ENCODE measurements at places on chromosomes 6 and 20.

DNA sequence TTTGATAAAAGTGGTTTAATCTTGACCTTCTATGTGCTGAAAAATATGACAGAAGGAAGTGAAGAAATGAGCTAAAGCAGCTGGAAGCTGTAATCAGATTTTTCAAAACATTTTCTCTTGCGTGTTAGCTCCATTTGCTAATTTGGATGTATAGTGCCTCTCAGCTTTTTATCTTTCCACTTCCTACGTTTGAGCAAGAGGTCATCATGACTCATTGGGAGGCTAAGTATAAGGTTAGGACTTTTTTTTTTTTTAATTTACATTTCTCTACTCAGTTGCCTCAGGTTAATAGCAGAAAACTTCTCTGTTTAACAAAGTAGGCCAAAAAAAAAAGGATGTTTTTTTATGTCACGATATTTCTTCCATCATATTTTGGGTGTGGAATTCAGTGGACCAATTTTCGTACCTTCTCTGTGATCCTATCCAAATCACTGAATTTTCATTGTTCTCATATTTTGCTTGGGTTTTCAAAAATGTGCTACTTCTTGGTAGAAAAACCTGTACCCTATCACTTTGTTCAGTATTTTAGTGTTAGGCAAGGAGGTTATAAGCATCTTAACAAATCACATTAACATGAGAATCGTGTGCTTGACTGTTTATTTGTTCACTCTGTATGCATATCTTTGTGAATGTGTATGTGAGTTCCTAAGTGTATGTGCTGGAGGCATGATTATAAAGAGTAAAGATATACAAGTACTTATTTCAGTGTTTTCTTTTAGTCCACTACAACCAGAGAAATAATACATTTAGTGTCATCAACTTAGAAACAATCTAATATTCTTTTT lies 1028.3 kb upstream of the EYS start:
- no peaks in the 10 kb centered on the region for H3K36me3 ChIP-seq
- no peaks in the 10 kb centered on the region for H3K27me3 ChIP-seq
- no peak for DNase-seq
- no peak overlapping the region for H3K4me3 ChIP-seq

DNA sequence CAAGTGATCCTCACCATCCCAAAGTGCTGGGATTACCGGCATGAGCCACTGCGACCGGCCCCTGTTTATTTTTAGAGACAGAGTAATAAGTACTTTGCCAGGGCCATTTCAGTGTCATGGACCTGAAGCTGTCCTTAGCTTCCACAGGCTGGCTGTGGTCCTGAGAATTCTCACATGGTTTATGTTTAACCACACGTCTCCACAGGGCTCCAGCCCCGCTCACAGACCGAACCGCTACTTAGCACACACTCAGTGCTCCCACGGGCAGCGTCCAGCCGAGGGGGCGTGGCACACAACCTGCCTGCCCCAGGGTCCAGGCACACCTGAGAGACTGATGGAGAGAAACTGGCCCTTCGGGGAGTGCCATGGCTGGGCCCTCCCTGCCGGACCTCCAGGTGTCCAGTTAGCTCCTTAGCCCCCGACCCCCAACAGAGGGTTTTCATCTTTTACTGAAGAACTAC lies 11.7 kb downstream of the ACSS1 start:
- H3K36me3 ChIP-seq, result peaks cover 30% of the 10 kb centered on the region
- no peak overlapping the region for H3K27ac ChIP-seq
- peaks cover 40% of the 10 kb centered on the region for H3K4me1 ChIP-seq
- no peak overlapping the region for H3K4me3 ChIP-seq
- no peaks in the 10 kb centered on the region for H3K27me3 ChIP-seq
- DNase-seq, result no peak

DNA sequence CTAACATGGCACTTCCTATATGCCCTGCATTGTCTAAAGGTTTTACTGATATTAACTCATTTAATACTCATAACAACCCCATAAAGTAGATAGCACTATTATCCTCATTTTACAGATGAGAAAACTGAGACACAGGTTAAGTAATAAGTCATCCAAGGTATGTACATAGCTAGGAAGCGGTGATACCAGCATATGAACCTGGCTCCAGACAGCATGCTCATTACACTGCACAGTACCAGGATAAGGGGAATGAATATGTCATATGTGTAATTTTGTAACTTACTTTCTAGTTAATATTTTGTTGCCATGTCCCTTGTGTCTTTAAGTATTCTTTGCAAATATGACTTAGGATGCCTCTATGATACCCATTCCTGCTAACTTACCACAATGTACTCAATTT lies 53.2 kb upstream of the PBOV1 start:
- DNase-seq, result no peak
- no peaks in the 10 kb centered on the region for H3K36me3 ChIP-seq
- H3K4me3 ChIP-seq, result no peak overlapping the region

DNA sequence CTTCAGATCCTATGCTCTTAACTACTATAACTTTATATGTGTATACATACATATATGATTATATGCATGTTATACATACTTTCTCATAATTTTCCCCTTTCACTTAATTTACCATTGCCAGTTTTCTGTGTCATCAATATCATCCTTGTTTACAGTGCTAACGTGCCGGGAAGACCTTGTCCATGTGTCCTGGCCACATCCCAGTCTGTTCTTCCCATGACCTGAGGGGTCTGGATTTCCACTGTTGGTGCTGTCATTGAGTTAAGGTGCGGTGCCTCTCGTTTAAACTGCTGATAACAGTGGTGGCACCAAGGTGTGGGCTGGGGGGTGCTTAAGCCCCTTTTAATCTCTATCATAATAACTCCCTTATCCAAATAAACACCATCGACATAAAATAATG lies 8.5 kb upstream of the SDCBP2 start:
- no peak for DNase-seq
- H3K4me3 ChIP-seq, result no peak overlapping the region
- peaks cover 6% of the 10 kb centered on the region for H3K4me1 ChIP-seq
- no peaks in the 10 kb centered on the region for H3K27me3 ChIP-seq
- H3K36me3 ChIP-seq, result peaks cover 4% of the 10 kb centered on the region

- no peak for DNase-seq
- H3K4me3 ChIP-seq, result no peak overlapping the region
- no peak overlapping the region for H3K27ac ChIP-seq
- no peaks in the 10 kb centered on the region for H3K27me3 ChIP-seq
- no peaks in the 10 kb centered on the region for H3K36me3 ChIP-seq
Observed at GRCh38 chr6:6080975-6081374, 74.2 kb upstream of the NRN1 start.

All from natural killer cell (primary cell).